Stimulated activated CD4-positive, alpha-beta T cell treated with anti-CD3 and anti-CD28 coated beads, TNF-alpha, amount 100 ng/mL, for 48 hours (primary cell): ENCODE measurements at places on chromosomes 16 and 17.

DNA sequence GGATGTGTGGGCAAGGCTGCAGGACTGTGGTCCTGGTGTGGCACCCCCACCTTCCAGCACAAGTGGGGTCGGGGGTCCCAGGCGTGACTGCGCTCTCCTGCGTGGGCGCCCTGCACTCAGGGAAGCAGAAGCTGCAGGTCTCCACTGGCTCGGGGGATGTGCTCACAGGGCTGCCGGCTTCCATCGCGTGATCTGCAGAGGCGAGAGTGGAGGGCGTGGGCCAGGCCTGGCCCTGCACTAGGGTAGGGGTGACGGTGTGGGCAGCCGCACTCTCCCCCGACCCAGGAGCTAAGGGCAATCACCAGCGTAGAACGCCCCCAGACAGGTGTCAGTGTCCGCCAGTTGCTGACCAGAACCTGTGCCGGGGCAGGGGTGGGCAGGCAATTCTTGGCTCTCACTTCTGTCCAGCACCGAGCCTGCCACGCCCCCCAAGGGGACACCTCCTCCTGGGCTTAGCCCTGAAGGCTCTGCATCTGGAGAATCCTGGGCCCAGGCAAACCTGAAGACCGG is 32.3 kb downstream of the TNFRSF13B start:
- DNase-seq: no peak

- DNase-seq: no peak
These were observed 38.6 kb upstream of the BRD7 start for GRCh38 chr16:50407351-50407750.

DNA sequence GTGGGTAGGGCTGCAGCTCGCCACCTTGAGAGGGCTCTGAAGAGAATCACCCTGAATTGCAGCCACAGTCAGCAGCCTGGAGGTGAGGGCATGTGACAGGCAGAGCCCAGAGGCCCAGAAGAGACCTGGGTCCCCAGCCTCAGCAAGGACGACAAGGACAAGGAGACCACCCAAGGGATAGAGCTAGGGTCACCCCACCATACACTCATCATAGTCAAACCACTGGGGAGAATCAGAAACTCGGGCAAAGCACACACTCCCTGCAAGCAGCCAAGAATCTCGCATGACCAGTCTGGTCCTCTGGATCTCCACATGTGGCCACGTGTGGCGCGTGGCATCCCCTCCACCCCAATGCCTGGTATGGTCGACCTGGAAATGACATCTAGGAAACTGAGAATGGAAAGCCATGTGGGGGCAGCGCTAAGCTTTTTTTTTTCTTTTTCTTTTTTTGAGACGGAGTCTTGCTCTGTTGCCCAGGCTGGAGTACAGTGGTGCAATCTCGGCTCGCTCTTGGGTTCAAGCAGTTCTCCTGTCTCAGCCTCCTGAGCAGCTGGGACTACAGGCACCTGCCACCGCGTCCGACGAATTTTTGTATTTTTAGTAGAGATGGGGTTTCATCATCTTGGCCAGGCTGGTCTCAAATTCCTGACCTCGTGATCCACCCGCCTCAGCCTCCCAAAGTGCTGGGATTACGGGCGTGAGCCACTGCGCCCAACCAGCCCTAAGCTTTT is 4.6 kb upstream of the SPHK1 start:
- DNase-seq: no peak

DNA sequence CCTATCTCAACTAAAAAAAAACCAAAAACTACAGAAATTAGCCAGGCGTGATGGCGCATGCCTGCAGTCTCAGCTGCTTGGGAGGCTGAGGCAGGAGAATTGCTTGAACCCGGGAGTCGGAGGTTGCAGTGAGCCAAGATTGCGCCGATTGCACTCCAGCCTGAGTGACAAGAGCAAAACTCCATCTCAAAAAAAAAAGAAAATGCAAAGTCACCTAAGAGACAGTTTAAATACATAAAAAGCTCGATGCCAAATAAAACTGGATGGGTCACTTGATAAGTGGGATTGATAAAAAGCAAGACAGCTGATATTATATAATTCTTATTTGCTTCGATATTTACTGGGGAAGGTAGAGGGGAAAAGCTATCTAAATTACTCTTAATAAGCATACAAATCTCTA is 15.8 kb upstream of the KANSL1 start:
- DNase-seq: no peak

DNA sequence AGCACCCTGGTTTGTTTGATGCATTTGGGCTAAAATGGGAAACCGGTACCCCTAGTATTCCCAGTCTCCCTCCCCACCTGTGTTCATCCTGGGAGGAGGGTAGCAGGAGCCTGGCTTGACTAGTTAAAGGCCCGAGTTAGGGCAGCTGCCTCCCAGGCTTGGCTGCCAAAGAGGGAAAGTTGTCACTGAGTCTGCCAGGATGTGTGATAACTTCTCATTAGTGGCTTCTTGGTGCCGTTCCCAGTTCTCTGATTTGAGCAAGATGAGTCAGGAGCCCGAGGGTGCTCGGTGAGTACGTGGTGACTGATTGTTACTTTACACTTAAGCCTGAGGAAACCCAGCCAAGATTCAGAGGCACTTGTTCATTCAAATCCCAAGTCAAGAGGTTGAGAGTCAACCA is 2.5 kb downstream of the KRT32 start:
- no peak for DNase-seq

DNA sequence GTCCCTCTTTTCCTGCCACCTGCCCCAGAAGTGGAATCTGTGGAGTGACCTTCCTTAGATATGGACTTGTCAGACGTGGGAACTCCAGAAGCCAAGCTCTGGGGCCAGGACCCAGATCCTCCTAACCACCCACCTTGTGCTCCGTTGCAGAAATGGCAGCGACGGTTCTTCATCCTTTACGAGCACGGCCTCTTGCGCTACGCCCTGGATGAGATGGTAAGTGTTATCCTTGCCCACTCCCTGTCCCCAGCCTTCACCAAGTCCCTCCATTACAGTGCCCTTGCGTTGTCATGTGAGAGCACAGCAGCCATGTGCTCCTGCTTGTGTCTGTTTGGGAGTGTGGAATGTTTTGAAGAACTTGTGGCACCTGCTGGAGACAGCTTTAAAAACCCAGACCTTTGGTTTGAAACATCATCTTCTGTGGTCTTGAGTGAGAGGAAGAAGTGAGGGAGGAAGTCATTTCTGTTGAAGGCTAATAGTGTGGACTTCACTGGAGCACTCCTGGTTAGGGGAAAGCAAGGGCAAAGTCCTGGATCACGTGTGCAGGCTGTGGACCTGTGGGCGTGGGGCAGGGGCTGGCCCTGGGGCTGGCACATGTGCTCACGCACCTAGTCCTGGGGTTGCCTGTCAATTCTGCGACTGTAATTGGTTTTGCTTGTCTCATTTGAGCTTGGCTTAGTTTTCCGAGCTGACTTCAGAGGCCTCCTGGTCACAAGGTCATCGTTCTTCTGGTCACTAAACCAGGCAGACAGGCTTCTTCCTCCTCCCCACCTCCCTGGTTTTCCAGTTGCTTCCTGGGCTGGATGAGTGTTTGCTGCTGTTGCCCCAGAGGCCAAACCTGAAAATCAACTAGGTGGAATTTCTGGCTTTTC is 35.8 kb downstream of the MPRIP start:
- DNase-seq: no peak

DNA sequence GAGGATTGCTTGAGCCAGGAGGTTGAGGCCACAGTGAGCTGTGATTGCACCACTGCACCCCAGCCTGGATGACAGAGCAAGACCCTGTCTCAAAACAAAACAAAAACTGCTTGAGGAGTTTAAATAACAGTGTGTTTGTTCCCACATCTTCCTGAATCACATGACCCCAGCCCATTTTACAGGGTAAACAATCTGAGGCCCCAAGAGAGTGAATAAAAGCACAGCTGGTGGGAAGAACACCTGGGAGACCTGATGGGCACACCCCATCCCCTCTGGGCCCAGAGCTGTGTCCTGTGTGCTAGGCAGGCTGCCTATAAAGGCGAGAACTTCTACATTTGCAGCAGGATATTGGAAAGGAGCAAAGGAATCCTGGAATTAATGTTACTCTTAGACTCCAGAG is 69.6 kb downstream of the PLXDC1 start:
- no peak for DNase-seq

- DNase-seq: no peak
These were observed 53.0 kb downstream of the ATP2C2 start for GRCh38 chr16:84421081-84421937.

GRCh38 chr16:89373355-89374110 is 116.8 kb downstream of the ANKRD11 start:
- DNase-seq: no peak

DNA sequence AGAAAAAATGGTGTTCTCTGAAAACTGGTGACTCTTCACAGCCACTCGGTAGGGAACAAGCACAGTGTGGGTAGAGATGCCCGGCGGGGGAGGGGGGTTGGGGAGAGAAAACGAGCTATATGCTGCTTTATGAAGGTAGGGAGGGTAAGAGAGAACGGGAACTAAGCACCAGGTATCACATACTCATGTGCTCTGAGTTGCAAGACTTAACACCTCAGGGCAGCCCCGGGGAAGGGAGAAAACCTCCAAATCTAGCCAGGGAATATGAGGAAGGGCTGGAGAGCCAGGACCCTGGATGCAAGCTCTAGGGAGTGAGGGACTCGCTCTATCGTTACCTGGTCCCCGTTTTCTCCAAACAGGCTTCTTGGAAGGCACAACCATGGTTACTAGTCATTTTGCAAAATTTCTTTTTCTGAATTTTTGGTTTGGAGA is 35.3 kb downstream of the HIC1 start:
- DNase-seq: no peak

GRCh38 chr16:73011926-73012325 is 36.0 kb downstream of the ZFHX3 start:
- DNase-seq: no peak

GRCh38 chr17:8126491-8127066 is 2.7 kb upstream of the HES7 start:
- no peak for DNase-seq

DNA sequence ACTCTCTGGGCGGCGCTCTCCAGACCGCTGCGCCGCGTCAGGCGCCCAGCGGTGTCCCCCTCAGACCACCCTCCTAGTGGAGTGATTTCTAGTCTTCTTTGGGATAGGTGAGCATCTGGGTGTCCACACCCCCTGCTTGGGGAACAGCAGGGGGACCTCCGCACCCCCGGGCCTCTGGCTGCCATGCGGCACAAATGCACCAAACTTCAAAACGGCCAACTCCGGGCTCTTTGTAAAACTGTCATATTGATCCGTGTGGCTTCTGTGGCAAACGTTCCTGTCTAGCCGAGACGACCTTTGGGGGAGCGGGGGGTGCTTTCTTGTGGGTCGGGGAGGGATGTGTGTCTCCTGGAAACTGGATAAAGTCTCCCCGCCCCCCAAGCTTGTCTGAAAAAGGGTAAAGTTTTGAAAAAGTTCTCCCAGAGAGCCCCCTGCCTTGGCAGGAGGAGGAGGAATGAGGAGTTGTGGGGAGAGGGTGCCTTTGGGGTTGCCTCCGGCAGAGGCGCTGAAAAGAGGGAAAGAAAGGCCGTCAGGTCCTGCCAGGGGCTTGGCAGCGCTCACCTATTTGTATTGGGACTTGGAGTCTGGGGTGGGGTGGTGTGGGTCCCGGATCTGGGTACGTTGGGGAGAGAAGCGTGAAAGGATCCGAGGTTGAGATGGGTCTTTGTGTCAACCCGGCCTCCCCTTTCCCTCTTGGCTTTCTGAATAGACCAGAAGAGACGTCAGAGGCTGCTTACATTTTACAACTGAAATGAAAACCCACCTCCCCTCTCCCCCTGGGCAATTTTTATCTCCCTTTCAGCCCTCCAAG is 2.2 kb upstream of the CHD3 start:
- DNase-seq: no peak

- no peak for DNase-seq
These were observed 12.0 kb upstream of the RPL13 start for GRCh38 chr16:89548344-89549006.

GRCh38 chr16:49436181-49436580 is 62.6 kb downstream of the C16orf78 start:
- no peak for DNase-seq

DNA sequence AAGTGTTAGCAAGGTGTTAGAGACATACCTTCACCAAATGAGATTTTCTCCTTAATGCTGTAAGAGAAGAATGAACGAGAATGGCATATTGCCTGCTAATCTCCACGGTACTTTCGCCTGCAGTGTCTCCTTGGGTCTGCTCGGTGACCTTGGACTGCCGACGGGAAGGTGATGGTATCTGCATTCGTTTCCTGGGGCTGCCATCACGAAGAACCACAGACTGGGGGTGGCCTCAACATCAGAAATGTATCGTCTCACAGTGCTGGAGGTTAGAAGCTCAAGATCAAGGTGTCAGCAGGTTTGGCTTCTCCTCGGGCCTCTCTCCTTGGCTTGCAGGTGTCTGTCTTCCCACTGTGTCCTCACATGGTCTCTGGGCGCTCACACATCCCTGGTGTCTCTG is 86.3 kb upstream of the TNRC6C start:
- DNase-seq: no peak

- no peak for DNase-seq
These were observed 920 bp upstream of the CNGB1 start for GRCh38 chr16:57971848-57972247.

- no peak for DNase-seq
These were observed 329.7 kb downstream of the ABCC12 start for GRCh38 chr16:47826070-47826469.

GRCh38 chr17:4542003-4542725 is 13.0 kb downstream of the MYBBP1A start:
- DNase-seq: no peak

DNA sequence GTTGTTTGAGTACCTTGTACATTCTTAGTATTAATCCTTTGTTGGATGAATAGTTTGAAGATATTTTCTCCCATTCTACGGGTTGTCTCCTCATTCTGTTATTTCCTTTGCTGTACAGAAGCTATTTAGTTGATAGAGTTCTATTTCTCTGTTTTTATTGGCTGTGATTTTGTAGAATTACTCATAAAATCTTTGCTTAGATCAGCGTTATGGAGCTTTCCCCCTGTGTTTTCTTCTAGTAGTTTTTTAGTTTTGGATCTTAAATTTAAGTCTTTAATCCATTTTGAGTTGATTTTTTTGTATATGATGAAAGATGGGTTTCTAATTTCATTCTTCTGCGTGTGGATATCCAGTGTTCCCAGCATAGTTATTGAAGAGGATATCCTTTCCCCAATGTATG is 45.4 kb downstream of the NFATC3 start:
- no peak for DNase-seq

GRCh38 chr17:17108451-17109049 is 66.3 kb downstream of the MPRIP start:
- no peak for DNase-seq

- no peak for DNase-seq
These were observed 236.7 kb upstream of the TNRC6C start for GRCh38 chr17:77721846-77722160.

DNA sequence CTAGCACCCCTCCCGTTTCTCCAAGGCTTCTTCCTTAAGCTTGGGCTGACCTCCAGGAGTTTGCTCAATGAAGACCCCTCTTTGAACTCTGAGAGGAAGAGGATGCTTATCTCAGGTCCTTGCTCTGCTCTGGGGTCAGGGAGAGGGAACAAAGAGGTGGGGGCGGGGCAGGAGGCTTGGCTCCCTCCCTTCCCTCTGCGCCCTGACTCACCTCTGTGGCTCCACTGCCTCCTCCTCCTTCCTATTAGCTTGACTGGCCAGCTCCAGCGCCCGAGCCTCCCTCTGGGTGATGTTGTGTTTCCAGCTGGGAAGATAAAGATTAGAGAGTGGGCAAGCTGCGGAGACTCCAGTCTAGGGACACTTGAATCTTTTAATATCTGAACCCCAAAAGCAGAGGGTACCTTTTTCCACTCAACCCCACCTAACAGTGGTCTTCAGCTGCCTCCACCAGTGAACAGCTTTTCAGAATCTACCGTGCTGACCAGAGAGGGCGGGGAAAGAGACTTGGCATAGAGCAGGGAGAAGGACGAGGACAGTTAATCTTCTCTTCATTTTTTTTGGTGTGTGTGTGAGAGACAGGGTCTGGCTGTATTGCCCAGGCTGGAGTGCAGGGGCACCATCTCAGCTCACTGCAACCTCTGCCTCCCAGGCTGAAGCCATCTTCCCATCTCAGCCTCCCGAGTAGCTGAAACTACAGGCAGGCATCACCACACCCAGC is 6.7 kb downstream of the GIP start:
- no peak for DNase-seq
